Right forelimb (tissue), 1 donor: ENCODE measurements at places on chromosomes 11 and 22.
A peak's percentile ranks its signal among the peaks of the same experiment; 100 is the strongest.

DNA sequence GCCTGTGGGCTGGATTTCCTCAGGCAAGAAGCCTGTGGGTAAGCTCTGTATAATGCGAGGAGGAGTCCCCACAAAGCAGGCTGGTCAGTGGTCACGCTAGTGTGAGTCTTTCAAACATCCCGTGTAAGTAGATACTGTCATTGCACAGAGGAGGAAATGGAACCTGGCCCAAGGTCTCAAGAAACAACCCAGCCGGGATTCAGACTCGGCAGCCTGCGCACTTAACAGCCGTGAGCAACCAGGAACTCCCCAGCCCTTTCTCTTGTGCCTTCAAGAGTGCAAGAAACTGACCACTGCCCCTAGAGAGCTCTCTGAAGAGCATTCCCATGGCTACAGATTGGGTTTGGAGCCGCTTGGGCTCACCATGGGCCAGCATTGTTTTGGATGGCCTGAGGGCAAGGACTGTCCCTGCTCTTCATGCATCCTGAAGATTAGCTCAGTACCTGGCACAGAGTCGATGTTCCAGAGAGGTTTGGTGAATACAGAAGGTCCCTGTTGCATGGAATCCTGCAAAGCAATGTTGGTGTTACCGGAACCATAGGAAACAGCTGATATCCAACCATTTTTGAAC lies 6.0 kb downstream of the MPST start:
- no peak for DNase-seq

GRCh38 chr11:7512525-7513233 lies 1.1 kb upstream of the PPFIBP2 start:
- DNase-seq = peak; percentile 71

DNA sequence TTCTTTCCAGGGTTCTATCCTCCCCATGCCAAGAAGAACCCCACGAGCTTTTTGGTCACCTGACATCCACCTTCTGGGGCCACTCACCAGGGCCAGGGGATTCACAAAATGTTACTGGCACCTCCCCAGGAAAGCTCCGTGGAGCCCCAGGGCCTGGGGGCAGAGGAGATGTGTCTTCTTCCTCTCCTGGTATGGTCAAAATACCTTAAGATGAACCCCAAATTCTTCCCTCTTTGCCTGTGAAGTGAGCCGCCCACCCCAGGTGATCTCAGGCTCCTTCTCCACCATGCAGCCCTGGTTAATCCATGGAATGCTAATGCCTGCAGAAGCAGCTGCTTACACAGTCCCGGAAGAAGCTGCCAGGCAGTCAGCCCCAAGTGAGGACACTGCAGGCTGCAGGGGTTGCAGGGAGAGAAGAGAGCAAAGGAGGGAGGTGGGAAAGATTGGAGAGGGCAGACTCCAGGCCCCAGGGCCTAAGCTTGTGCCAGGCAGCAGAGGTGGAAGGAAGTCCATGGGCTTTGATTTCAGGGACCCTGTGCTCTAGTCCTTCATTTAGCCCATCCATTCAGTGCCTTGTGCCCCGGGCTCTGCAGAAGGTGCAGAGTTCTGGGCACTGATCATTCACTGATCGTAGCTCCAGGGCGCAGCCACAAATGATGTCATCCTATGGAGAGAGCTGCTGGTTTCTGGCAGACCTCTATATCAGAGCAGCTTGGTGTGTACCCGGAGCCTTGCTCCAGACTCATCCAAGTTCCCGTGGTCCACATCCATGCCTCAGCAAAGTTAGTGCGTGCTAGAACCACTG lies 127.9 kb upstream of the NECTIN1 start:
- no peak for DNase-seq

DNA sequence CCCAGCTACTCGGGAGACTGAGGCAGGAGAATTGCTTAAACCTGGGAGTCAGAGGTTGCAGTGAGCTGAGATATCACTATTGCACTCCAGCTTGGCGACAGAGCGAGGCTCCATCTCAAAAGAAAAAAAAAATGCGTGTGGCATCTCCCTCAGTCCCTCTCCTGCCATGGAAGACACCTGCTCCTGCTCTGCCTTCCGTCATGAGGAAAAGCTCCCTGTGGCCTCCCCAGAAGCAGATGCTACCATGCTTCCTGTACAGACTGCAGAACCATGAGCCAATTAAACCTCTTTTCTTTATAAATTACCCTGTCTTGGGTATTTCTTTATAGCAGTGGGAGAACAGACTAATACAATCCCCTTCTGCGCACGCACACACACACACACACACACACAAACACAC lies 249.4 kb downstream of the MN1 start:
- no peak for DNase-seq

- no peak for DNase-seq
These were observed 40.4 kb downstream of the AMPD3 start for GRCh38 chr11:10495464-10495786.

DNA sequence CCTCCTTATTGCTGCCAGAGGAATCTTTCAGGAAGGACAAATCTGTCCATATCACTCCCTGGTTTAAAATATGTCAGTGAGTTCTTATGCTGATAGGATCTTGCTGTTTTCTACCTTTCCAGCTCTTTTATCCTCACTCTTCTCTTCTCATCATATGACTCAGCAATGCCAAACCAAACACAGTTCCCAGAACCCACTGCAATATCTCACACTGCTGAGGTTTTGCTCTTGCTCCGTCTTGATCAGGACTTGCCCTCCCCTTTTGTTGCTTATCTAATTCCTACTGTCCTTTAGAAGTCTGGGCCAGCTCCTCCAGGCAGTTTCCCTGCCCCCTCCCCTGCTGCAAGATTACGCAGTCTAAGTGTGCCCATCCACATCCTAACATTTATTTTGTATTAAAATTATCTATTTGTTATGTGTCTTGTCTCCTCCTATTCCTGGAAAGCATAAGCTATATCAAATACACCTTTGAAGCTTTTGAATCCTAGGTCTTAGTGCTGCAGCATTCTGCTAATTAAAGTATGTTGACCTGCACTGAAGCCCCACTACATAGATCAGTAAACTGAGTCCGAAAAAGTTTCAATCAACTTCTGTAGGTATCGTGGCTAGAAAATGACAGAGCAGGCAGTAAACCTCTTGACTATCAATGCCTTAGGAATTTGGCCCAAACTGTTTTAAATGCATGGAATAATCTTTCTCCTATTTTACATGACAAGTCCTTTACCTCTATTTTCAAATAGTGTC lies 119.2 kb upstream of the C11orf87 start:
- no peak for DNase-seq

DNA sequence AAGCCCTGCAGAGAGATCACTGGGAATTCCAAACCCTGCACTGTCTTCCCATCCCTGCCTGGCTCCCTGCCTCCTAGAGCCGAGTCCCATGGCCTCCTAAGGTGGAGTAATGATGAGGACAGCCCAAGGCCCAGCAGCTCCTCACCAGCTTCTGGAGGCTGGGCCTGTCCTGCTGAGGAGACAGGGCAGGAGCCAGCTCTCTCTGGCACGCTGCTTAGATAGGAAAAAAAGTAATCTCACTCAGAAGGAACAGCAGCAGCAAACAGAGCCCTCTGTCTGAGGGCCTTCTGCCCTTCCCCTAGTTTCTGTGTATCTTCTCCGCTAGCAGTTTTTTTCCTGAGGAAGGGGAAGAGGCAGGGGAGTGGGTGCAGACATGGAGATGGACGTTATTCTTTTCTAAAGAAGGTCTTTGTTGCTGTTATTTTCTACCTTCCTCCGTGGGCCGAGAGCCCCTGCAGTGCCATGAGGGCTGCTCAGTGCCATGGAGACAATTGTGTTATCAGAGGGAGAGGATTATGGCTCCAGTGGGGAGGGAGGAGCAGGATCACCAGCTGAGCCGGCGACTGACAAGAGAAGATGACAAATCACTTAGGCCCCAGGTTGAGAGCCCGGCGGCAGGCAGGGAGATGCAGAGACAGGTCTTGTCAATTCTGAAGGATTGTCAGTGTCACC lies 315.3 kb downstream of the BUD13 start:
- DNase-seq = no peak

DNA sequence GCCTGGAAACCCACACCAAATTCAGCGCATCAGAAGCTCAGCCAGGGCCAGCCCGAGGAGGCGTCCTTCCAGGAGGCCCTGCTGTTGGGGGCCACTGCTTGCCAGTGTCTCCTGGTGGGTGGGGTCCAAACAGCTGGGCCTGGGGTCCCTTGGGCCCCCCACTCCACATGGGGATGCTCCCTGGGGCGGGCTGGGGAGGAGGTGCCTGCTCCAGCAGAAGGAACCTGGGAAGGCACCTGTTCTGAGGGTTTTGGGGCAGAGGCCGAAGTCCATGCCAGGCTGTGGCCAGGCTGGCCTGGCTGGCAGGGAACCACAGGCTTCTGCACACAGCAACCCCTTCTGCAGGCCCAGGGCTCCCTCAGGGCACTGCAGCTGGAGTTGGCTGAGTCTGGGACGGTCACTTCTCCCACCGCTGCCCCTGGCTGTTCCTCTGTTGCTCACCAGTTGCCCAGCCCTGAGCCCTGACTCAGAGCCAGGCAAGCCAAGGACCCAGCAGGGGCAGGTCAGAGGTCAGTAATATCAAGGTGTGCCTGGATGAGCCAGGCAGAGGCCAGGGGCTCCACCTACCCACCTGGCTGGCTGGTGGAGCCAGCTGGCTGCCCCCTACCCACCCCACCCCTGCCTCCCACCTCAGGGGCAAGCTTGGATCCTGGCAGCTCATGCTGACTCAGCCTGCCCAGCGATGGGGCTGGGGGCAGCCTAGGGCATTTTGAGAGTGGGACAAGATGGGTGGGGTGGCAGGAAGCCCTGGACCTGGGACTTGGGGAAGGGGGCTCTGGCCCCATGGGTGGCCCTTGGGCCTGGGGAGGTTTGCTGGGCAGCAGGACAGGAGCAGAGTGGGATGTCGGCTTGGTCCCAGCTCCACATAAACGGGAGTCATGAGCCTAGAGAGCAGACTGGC lies 12.0 kb upstream of the PHLDA2 start:
- DNase-seq = no peak

GRCh38 chr11:119591836-119592310 lies 137.1 kb downstream of the NECTIN1 start:
- DNase-seq = no peak
